M059J (cell line): ENCODE measurements at places on chromosomes 11 and 22.

DNA sequence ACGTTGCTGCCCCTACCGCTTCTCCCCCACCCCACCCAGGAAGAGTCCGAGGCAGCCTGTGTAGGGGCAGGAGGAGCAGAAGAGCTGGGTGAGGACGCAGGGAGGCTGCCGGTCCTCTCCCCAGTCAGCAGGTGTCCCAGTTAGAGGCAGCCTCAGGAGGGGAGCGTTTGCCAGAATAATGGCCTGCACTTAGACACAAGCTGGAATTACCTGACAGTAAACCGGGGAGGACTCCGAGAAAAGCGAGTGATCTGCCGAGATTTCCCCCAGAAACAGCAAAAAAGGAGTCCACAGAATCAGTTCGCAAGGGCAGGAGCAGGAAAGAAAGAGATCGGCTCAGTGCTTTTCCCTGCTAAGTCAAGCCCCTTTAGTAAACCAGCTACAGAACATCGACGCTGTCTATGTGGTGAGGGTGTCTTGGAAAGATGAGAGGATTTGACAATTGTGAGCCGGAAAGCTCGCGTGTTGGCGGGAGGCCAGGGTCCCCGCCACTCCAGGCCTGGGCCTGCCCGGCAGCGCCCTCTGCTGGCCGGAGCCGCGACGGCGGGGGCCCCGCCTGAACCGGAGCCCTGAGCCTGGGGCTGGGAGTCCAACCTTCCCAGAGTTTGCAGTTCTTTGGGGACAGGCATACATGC, 17.7 kb upstream of the THRSP start:
- DNase-seq = peak; percentile 67

DNA sequence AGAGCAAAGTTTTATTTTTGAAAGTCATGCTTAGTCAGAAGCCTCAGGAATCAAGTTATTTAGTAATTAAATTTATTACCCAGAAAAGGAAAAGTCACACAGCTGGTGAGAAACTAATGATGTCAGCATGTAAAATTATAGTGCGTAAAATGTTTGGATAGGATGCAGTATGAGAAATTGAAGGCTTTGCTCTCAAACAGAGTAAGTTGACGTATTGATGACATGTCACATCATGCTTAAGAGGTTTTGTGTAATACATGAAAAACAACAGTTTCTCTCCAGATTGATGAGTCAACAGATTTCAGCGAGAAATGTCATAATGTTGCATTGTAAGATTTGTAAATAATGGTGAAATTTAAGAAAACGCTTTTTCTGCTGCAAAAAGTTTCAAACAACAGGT, 769.8 kb downstream of the METTL15 start:
- peak; percentile 44 for DNase-seq

DNA sequence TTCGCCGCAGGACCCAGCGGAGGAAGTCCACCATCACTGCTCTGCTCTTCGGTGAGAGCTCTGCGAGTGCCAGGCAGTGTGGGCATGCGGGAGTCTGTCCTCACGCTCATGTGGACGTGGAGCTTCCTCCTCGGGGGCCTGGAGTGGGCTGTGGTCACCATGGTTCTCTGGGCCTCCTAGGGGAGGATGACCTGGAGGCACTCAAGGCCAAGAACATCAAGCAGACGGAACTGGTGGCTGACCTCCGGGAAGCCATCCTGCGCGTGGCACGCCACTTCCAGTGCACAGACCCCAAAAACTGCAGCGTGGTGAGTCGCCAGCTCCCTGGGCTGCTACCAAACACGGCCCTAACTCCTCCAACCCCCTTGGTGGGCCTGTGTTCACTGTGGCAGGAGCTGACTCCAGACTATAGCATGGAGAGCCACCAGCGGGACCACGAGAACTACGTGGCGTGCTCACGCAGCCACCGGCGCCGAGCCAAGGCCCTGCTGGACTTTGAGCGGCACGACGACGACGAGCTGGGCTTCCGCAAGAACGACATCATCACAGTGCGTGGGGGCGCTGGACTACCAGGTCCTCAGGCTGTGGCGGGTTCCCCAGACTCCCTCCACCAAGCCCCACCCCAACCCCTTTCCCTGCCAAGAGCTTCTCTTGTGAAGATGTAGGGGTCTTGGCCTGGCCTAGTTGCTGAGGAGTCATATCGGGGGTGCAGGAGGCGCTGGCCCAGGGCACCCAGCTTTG, 36.8 kb downstream of the SGSM3 start:
- DNase-seq = no peak

- peak; percentile 37 for DNase-seq
These were observed 1.4 kb downstream of the PC start for GRCh38 chr11:66956689-66957290.

- no peak for DNase-seq
These were observed 80.4 kb upstream of the ZBED5 start for GRCh38 chr11:10938231-10938630.

GRCh38 chr11:44564670-44565210, 723 bp upstream of the CD82 start:
- peak; percentile 91 for DNase-seq

GRCh38 chr11:39249566-39250365, 2209.7 kb downstream of the LRRC4C start:
- DNase-seq = no peak

- DNase-seq = no peak
These were observed 33.2 kb upstream of the GAB2 start for GRCh38 chr11:78450866-78451265.

- no peak for DNase-seq
These were observed 126.8 kb upstream of the RAG2 start for GRCh38 chr11:36724742-36725385.

- DNase-seq = peak; percentile 47
These were observed 36.1 kb downstream of the CCDC90B start for GRCh38 chr11:83249972-83250593.

DNA sequence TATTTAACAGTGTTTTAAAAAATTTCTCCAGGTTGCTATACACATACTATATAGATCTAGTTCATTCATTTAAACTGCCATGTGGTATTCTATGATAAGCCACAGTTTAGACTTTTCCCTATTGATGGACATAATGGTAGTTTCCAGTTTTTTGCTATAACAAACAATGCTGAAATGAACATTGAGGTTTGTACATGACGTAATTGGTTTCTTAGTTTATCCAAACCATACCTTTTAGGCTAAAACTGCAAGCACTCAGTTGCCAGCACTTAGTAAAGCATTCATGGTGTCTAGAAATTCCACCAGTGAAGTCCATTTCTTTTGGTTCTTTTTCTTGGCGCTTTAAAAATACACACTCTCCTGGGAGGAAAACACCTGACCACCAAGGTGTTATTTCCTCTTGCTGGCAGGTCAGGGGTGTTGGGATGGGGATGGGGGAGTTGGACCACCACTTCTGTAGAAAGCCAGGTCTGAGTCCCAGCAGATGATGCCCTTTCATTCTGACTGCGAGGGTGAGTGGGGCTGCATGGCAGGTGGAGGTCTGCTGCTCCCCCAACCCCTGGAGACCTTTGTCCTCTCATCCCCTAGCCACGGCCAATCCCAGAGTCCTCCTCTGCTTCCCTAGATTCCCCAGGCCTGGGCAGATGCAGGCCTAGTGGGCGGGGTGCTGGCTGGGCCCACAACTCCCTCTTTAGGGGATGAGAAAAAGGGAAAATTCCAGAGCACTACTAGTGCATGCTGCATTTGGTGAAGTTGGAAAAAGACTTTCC, 41.1 kb downstream of the C11orf91 start:
- DNase-seq = no peak

DNA sequence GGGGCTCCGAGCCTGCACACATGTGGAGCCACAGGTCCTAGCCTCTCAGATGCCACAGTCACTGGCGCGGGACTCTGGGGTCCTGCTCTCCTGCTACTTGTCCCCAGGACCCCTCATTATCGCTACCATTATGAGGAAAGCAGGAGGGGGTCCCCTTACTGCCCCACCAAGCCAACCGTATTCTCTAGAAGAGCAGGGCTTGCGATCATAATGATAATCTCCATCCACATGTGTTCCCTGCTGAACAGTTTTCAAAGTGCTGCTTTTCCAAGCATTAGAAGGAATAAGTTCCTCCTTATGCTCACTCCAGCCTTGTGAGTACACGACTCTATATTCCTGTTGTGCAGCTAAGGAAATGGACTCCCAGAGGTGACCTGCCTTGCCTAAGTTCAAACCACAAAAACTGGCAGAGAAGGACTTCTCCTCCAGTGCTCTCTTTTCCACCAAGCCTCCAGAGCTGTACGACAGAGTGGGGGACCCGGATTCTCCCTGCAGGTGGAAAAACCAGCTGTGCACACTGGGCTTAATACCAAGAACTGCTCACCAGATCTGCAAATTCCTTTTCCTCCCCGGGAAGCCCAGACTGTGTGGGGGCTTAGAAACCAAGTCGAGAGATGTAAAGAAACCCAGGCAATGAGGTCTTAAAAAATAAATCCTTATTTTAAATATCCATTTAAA, 92.8 kb upstream of the DRD2 start:
- no peak for DNase-seq

GRCh38 chr11:121250843-121251242, 41.7 kb upstream of the SC5D start:
- peak; percentile 84 for DNase-seq

GRCh38 chr22:25750569-25751173, 8.7 kb downstream of the MYO18B start:
- DNase-seq = no peak

- DNase-seq = peak; percentile 18
These were observed 9.6 kb downstream of the KRTAP5-5 start for GRCh38 chr11:1639102-1639620.

DNA sequence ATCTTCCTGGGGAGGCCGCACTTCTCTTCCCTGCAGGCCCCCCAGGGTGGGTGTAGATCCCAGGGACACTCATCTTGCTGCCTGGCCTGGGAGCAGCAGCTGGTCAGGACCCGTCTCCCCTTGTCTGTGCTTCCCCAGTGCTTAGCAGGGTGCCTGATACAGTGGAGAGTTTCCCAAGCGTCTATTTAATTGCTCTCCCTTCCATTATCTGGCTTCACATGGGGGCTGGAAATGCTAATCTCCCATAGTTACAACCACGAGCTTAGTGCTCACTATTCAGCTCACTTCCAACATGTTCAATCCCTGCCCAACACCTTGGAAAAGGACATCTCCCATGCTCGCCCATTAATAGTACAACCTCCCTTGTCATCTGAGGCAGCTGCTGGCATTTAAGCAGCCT, 100.5 kb downstream of the DSCAML1 start:
- no peak for DNase-seq

DNA sequence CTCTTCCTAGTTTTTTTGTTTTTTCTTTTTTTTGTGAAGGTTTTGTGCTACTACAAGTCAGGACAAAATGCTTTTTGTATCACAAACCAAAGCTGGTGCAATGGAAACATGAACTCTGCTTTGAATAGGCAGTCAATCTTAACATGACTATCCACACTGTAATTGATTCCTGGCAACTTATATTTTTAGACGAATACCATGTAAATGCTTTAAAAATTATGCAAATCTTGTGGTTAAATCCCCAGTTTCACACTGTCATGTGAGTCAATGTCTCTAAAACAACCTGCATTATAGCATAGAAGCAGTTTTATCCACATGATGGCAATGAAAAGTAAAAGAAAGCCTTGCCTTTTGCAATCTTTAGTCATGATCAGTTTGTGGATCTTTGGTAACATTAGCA, 8.9 kb downstream of the TRPC6 start:
- no peak for DNase-seq

- DNase-seq = peak; percentile 72
These were observed 46.1 kb downstream of the PHF21A start for GRCh38 chr11:46075168-46075567.

GRCh38 chr11:12809864-12810567, 135.8 kb downstream of the TEAD1 start:
- DNase-seq = peak; percentile 65

DNA sequence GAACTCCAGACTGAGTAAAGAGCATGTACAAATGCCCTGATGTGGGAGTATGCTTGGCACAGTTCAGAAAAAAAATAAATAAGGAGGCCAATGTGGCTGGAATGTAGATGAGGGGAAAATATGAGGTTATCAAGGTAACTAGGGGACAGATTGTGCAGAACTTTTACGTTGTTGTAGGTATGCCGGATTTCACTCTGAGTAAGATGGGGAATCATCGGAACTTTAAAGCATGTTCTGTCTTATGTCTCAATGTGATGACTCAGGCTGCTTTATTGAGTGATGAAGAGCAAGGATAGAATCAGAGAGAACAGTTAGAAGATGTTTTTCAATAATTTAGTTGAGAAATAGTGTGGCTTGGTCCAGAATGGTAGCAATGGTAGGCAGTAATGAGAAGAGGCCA, 130.4 kb downstream of the C11orf87 start:
- DNase-seq = no peak

DNA sequence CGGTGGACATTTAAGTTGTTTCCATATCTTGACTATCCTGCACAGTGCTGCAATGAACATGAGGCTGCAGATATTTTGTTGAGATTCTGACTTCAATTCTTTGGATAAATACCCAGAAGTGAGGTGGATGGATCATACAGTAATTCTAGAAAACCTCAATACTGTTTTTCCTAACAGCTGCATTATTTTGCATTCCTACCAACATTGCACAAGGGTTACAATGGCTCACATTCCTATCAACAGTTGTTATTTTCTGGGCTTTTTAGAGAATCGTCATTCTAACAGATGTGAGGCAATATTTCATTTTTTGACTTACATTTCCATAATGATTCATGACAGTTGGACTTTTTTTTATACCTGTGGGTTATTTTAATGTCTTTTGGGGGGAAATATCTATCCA, 716.9 kb upstream of the ANO3 start:
- no peak for DNase-seq

- DNase-seq = no peak
These were observed 69.3 kb downstream of the LRP5 start for GRCh38 chr11:68381716-68382115.

DNA sequence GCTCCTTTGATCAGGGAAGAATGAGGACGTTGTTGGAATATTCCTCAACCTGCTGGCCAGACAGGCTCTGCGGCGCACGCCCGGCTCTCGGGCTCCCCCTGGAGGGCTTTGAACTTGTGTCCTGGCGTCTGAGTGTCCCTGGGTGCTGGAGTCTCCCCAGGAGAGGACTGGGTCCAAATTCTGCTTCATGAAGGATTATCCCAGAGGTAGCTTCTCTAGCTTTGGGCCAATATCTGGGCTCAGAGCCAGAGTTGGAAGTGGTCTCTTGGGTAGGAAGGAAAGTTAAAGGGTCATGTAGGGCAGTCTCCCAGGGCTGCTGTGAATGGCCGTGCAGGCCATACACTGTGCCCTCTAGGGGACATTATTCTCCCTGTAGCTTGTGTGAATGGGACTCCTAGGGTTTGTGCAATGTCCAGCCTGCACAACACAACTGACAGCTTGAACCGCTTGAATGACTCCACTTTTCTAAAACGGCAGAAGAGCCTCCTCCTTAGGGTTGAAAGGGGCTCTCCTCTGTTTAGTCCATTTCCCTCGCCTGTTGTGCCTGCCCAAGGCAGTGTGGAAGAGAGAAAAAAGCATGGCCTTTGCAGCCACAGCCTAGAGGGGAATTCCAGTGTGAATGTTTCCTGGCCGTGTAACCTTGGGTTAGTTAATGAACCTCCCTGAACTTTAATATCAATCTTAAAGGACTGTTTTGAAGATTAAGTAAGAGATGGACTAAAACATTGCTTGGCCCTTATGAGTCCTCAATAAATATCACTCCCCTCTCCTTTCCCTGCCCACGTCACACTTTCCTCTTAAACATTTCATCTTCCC, 111.2 kb upstream of the THY1 start:
- DNase-seq = peak; percentile 56
